ENCODE measurements at places on chromosomes 1 and 21.

DNA sequence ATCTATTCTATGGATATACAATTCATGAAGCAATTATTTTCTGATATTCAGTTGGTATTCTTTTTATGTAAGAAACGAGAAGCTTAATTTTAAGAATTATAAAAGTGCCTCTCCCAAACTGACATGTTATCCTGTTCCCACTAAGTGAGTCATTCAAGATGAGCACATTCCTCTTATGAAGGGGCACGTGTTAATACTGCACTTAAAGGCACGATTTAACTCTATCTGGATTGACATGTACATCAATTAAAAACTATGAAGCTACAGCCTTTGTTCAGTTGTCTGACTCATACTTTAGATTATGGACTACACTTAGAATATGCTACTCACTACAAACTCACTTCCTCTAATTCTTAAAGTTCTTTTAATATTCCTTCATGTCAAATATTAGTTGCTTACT lies 111.6 kb downstream of the CYYR1 start:
- no peak for DNase-seq

GRCh38 chr1:34785875-34786470 lies 5.0 kb downstream of the GJB3 start:
- no peak for DNase-seq

GRCh38 chr1:17847111-17847510 lies 92.0 kb downstream of the ACTL8 start:
- DNase-seq = no peak

- DNase-seq = no peak
Measured at GRCh38 chr1:21511579-21512522, 2.6 kb downstream of the ALPL start.

DNA sequence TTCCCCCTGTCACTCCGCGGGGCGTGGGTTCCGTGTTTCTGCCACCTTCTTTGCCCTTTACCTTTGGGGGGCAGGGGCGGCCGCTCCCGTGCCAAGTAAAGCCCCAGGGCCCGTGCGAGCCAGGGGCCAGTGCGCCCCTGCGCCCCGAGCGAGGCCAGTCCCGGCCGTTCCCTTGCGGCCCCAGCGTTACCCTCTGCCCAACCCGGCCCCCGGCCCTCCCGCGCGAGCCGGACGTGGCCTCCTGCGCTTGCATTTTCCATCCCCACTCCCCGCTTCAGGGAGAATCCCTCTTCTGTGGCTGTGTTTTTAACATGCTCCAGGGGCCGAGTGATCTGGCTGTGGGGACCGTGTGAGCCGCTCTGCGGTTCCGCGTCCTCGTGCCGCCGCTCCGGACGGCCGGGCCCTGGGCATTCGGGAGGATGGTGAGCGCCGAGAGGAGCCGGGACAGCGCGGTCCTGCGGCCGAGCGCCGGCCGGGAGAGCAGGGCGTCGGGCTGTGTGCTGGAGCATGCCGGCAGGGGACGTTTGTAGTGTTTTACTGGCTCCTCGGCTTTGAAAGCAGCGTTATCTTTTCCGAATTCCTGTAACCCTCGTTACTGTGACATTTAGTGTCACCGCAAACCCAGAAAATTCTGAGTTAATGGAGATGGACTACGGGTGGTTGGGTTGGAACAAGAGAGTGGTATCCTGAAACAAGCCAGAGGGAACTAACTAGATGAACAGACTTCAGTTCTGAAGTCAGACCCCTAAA lies 1.0 kb downstream of the GALNT2 start:
- peak; percentile 49 for DNase-seq

- no peak for DNase-seq
Measured at GRCh38 chr1:197284966-197285365, 16.9 kb downstream of the CRB1 start.

DNA sequence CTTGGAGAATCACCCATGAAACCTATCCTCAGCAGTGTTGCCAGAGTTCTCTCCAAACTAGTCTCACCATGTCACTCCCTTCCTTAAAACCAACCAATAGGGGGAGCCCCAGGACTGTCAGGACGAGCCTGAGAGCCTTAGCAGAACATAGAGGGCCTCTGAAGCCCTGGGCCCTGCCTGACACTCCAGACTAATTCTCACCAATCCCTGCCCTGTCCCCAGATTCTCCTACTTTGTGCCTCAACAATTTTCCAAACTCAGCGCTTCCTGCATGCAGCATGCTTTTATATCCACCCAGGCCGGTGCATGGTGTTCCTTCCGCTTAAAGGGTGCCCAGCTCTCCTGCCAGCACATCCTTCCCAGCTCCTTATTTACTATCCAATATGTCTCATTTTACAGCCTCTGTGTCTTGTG lies 42.7 kb downstream of the HSD3B1 start:
- peak; percentile 48 for DNase-seq

DNA sequence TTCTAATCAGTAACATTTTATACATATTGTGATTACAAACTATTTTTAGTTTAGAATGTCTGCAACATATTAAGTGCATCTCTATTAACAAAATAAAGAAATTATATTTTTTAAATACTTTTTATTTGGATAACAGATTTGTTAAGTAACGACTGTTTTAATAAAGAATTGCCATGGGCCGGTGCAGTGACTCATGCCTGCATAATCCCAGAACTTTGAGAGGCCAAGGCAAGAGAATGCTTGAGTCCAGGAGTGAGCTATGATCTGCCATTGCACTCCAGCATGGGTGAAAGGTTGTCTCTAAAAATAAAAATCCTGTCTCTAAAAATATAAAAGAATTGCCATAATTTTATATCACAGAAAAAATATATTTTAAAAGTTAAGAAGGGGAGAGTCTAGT lies 4.1 kb downstream of the LRRIQ3 start:
- DNase-seq = no peak

DNA sequence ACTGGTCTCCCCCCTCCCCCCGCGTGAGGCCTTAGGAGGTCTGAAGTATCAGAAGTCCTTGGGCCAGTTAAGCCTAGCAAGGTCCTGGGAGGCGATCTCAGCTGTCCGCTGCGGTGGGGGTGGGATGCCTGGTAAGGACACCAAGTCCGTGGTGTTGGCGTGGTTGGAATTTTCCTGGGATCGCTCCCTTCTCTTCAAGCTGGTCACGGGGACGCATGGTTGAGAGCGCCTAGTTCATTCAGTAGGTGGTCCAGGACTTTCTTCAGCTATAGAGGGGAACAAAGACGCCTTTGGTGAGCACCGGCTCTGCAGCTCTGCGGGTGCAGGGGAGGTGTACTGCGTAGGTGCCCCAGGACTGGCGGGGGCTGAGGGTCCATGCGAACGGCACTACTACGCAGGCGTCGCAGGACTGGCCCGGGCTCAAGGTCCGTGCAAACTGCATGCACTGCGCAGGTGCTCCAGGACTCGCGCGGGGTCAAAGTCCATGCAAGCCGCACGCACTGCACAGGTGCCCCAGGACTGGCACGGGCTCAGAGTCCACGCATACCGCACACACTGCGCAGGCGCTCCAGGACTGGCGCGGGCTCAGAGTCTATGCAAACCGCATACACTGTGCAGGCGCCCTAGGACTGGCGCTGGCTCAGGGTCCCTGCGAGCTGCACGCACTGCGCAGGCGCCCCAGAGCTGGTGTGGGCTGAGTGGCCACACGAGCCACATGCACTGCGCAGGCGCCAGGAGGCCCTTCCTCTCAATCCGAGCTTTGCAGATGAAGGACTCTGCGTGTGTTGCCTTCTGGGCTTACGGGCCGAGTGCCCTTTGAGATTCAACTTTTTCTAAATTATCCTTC lies 36.6 kb upstream of the HMGN1 start:
- peak; percentile 82 for DNase-seq

DNA sequence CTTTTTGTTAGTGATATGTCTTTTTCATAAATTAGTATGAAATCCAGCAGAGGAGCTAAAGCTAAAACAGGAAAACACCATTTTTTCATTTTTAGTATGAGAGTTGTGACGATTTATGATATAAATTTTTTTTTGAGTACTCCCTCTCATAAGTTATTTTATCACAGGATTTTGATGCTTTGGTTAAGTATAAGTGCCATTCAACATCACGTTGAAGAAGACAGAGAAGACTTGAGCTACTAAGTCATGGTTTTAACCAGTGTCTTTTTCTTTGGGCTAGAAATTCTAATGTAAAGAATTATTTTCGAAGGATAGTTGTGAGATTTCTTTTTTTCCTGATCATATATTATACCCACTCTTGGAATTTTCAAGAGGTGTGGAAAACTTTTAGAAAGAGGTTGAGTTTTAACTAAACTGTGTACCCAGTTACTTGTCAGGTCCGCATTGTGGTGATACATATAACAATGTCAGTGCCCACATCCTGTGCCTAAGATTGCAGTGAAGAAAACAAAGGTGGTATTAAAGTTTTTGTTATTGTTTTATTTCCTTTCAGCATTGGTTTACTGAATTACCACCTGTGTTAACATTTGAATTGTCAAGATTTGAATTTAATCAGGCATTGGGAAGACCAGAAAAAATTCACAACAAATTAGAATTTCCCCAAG lies 93.8 kb downstream of the USP25 start:
- DNase-seq = no peak

DNA sequence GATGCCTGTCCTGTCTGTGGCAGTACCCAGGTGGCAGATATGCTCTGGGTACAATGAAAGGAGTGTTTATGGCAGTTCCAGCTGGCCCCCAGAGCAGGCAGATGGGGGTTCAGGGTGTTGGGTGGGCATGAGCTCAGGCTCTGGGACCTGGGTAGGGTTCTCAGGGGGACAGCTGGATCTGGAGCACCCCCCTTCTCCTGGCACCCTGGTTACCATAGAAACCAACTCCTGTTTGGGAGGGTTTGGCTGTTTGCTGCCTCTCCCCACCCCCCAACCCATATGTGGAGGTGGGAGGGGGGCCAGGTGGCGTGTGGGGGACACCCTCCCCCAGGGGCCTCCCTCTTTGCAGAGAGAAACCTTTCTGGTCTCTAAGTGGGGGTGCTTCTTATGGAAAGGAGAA lies 7.1 kb downstream of the FOXO6 start:
- no peak for DNase-seq

- no peak for DNase-seq
Measured at GRCh38 chr1:234699795-234700665, 90.1 kb upstream of the IRF2BP2 start.

DNA sequence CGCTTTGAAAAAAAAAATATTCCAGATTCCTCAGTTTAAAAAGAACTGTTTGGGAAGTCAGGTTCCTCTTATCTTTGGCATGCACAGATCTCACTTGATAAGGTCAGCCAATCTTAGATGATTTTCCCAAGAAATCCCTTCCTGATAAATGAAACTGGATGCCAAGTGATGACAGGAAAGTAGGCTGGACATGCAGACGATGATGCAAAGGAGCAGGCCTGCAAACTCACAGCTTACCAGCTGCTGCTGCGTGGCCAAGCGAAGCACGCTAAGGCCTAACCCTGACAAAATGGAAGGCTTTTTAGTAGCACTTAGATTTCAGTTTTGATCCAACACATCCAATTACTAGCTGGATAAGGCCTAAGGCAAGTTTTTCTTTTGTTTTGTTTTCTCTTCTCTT lies 10.1 kb downstream of the TADA1 start:
- DNase-seq = no peak

DNA sequence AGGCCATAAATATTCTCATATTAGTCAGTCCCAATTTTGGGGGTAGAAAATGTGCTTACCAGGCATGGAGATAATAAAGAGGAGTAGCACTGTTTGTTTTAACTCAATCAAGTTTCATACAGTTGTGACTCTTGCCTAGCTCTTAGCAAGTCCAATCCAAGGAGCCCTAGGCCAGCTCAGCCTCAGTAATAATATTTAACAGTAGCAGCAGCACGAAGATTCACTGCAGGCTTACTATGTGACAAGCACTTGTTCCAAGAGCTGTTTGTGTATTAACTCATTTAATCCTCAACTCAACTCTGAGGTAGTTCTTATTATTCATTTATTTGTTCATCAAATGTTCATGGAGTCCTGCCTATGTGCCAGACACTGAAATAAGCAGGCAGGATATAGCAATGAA lies 12.3 kb downstream of the CD58 start:
- DNase-seq = no peak

DNA sequence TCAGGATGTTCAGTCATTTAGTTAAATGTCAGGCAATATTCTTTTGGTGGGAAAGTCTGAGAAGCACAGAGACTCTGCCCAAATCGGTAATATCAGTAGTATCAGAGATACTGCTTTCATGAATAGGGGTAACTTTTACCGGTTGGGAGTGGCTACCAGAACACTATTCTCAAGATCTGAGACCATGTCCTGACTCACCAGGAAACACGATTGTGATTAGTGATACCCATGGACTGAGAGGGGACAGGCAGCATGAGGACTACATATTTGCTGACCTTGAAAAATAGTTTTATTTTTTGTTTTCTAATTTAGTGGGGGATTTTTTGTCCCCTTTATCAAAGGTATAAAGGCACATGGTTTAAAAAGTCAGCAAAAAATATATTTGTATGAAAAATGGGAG lies 76.0 kb upstream of the NEK2 start:
- DNase-seq = no peak

DNA sequence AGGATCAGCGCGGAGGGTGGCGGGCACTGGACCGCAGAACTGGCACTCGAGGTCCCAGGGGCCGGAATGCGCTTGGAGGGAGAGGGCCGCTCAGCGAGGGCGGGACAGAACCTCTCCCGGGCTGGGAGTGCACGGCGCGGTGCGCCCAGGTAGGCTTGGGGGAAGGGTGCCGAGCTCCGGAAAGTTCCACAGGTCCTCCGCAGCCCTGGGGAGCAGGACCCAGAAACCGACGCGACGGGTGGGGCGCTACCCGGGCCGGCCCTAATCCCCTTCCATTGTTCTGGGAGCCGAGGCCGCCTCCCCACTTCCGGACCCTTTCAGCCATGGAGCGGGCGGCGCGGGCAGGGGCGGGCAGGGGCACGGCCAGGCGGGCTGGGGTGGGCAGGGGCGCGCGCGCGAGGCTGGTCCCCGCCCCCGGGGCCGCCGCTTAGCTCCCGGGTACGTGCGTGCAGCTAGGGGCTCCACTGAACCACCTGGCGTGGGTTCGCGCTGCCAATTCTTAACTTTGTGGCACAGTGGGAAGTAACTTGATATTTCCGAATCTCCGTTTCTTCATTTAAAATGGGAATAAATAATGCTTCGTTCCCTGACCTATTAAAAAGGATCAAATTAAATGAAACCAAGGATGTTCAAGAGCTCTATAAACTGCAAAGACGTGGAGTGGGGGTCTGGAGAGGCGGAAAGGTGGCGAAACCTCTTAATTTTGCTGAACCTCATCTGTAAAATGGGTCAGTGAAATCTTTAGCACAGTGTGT lies 20.7 kb downstream of the LGR6 start:
- DNase-seq = no peak

- peak; percentile 32 for DNase-seq
Measured at GRCh38 chr1:231421546-231421970, 529 bp downstream of the EGLN1 start.

- DNase-seq = no peak
Measured at GRCh38 chr1:203156280-203156679, 19.3 kb downstream of the MYBPH start.

Measured in head of caudate nucleus (tissue), 42 donors.